CD4-positive, CD25-positive, alpha-beta regulatory T cell (primary cell): ENCODE measurements at places on chromosomes 5 and 9.

- DNase-seq, result no peak
These were observed 28.9 kb downstream of the NEURL1B start for GRCh38 chr5:172670005-172670402.

DNA sequence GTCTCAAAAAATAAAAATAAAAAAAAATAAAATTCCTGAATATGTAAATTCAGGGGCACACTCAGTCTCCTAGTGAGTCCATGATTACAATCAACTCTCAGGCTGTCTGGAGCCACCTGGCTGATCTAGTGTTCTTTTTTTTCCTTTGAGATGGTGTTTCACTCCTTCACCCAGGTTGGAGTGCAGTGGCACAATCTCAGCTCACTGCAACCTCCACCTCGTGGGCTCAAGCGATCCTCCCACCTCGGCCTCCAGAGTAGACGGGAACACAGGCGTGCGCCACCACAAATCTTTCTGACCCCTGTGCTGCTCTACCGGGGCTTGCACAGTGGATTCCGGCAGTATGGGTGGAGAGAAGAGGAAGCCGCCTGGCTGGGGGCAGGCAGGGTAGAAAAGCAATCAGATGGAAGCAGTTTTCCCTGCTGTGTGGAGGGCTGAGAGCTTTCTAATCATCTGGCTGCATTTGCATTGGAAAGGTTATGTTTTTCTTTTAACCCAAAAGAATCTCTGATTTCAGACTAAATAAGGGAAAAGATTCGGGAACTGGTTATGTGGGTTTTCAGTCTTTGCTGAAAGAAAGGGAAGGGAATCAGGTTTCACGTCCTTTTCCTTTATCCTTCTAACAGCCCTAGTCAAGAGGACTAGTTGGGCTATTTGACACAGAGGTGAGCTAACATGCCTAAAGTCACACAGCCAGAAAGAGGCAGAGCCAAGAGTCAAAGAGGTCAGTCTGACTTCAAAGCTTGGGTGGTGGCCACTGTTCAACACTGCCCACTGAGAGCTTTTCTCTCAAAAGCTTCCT is 26.3 kb upstream of the CORO2A start:
- DNase-seq, result no peak

DNA sequence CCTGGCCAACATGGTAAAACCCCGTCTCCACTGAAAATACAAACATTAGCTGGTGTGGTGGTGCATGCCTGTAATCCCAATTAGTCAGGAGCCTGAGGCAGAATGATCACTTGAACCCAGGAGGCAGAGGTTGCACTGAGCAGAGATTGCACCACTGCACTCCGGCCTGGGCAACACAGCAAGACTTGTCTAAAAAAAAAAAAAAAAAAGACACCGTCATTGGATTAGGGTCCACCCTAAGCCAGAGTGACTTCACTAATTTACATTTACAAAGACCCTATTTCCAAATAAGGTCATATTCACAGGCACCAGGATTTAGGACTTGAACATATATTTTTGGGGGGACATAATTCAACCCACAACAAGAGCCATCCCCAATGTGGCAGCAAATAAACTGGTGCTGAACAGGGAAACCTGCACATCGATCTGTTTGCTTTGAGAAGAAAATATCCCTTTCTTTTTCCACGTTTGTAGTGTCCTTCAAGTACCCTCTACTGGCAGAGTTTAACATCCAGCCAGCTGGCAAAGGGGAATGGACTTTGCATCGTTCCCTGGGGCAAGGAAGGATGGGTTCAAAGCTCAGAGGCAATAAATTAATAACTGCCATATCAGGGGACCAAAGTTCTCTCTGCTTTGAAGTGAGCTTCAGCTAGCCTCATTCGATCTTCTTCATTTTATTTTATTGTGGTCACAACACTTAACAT is 3.7 kb upstream of the DNAJC25 start:
- no peak for DNase-seq

DNA sequence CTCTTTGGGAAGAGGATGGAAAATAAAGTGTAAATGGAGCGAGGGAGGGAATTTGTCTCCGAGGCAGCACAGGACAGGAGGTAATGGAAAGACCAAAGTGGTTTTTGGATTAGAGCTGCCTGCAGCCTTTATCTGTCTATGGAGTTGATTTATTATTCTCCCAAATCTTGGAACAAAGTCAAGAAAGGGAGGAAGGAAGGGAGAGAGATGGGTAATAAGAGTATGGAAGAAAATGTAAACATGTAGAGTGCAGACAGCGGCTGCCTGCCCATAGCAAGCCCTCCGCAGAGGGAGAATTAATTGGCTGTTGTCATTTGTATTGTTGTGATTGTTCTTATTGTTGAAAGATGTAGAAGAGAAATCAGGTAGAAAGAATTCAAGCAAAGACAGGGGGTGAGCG is 15.7 kb downstream of the KCNIP1 start:
- DNase-seq, result no peak

DNA sequence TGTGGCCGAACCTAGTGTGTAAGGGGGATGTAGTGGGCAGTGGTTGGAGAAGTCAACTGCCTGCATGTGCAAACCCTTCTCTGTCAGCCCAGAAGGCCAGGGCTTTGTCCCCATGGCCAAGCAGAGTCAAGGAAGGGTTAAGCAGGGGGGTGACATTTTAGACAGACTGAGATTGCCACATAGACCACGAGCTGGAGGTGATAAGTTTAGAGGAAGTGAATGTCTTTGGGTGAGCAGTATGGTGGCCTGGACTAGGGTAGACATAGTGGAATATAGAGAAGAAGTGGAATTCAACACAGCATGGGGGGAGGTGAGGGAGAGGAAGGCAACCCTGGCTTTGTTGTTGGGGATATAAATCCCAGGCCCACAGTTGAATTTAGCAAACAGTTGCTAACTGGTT is 38.7 kb upstream of the CDKN2AIPNL start:
- DNase-seq, result no peak
